ENCODE measurements at places on chromosomes 5 and 9. TPM values are rescaled to one million over a fixed set of nuclear protein-coding genes. Genes with fewer than 3 reads are reported as not detected.

Gene IL3
- total RNA-seq, result not detected

Gene RIMOC1
- 41.7 TPM for total RNA-seq

Gene LHX6
- total RNA-seq, result not detected

Gene JMY
- total RNA-seq, result 20.9 TPM

Gene PLPP7
- 9.6 TPM for total RNA-seq

Gene NRG2
- total RNA-seq, result 0.78 TPM

Gene PPP3R2
- total RNA-seq, result not detected

Gene CFAP77
- 0.13 TPM for total RNA-seq

Gene ACTBL2
- total RNA-seq, result not detected

Gene FAM169A
- 0.76 TPM for total RNA-seq

Gene PAEP
- not detected for total RNA-seq

Gene TPRN
- total RNA-seq, result 6.1 TPM

Gene GGTA1
- total RNA-seq, result 0.13 TPM

Gene LECT2
- not detected for total RNA-seq

Gene ADAMTS12
- 5.9 TPM for total RNA-seq

Gene MTAP
- 26.5 TPM for total RNA-seq

Gene COL23A1
- under 0.01 TPM for total RNA-seq

Gene ENTREP1
- total RNA-seq, result under 0.01 TPM

Gene FLT4
- total RNA-seq, result 0.13 TPM

Gene CDC25C
- 3.4 TPM for total RNA-seq

Gene MAMDC2
- 16.9 TPM for total RNA-seq

Gene MAMDC4
- total RNA-seq, result 0.39 TPM

Gene PRSS3
- total RNA-seq, result 0.39 TPM

Gene AGTPBP1
- total RNA-seq, result 22.3 TPM

Gene OTULINL
- 0.22 TPM for total RNA-seq

Gene MARVELD2
- total RNA-seq, result 3.8 TPM

Gene BTNL3
- not detected for total RNA-seq

Gene DRD1
- not detected for total RNA-seq

Gene MACIR
- 5.0 TPM for total RNA-seq

Gene GPR150
- total RNA-seq, result not detected

Gene FOXD1
- 14.0 TPM for total RNA-seq

Gene IPPK
- 7.7 TPM for total RNA-seq

Gene PCDHA8
- 0.11 TPM for total RNA-seq

Gene C9orf153
- 0.91 TPM for total RNA-seq

Gene PRXL2C
- total RNA-seq, result 48.1 TPM

Gene FGF1
- total RNA-seq, result 124 TPM

Gene LCN1
- total RNA-seq, result not detected

Gene MLANA
- total RNA-seq, result not detected

Gene IFNA21
- not detected for total RNA-seq

Gene OTP
- not detected for total RNA-seq

Gene GRIN1
- not detected for total RNA-seq

Gene IL33
- 0.13 TPM for total RNA-seq

Gene RFESD
- 4.1 TPM for total RNA-seq

Gene ENHO
- total RNA-seq, result 0.39 TPM

Gene HBEGF
- total RNA-seq, result 1.8 TPM

Gene WDR70
- total RNA-seq, result 31.9 TPM

Gene KIAA0825
- total RNA-seq, result 13.9 TPM

Gene ZNF366
- not detected for total RNA-seq

Gene SMIM33
- total RNA-seq, result not detected

Gene PLCXD3
- total RNA-seq, result not detected

Gene EIF4E1B
- not detected for total RNA-seq

Gene ADRA1B
- 0.13 TPM for total RNA-seq

Gene KIF24
- 2.1 TPM for total RNA-seq

Gene CRAT
- total RNA-seq, result 60.5 TPM

Gene DOCK2
- total RNA-seq, result 0.65 TPM

Gene CDKN2B
- 5.9 TPM for total RNA-seq

Gene PKD2L2
- not detected for total RNA-seq

Gene TRPM3
- 0.11 TPM for total RNA-seq

Measured in articular chondrocyte of knee joint (primary cell).